ENCODE measurements at places on chromosomes 13 and 19.

DNA sequence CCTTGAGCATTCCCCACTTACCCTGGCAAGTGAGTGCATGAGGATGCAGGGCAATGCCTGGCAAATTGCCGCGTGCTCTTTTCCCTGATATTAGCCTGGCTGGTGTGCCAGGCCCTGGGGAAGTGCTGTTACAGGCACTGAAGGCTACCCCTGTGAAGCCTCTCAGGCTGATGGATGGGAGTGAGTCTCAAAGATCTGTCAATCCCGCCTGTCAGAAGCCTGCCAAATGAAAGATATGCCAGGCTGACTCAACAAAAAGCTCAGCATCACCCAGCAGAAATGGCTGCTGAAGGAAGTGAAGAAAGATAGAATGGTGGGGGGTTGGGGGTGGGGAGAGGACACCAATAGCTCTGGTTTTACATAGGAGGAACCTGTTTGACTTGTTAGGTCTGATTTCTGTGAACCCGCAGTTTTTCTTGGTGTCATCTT, 112.1 kb downstream of the LACC1 start:
- no peak for DNase-seq

DNA sequence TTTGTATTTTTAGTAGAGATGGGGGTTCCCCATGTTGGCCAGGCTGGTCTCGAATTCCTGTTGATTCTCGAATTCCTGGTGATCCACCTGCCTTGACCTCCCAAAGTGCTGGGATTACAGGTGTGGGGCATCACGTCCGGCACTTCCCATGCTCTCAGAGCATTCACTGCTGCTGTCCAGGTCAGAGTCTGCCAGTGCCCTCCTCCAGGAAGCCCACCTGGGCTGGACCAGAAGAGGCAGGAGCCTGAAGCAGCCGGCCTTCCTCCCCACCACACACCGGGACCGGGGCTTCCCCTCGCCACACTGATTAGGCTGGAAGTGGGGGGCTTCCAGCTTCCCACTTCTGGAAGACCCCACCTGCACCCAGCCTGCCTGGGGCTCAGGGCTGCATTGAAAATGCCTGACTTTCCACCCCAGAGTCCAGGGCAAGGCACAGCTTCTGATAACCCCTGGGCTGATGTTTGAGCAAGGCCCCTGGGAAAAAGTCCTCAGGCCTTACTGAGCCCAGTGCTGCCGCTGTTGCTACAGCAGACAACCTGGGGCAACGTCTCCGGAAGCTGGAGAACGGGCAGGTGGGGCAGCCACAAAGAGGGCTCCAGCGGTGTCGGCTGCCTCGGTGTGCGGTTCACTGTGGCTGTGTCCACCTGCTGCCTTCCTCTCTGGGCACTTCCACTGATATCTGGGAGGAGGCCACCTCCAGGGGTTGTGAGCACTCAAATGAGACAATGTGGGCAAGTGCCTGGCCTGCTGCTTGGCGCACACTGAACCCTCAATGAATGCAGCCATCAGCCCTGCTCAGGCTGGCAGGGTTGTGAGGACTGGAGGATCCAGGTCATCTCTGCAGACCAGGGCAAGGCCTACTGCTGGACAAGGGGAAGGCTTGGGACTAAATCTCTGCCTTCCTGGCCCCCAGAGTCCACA, 22.6 kb downstream of the CEBPA start:
- no peak for DNase-seq

- DNase-seq: no peak
Measured at GRCh38 chr13:50422181-50423148, 407.2 kb downstream of the KCNRG start.

DNA sequence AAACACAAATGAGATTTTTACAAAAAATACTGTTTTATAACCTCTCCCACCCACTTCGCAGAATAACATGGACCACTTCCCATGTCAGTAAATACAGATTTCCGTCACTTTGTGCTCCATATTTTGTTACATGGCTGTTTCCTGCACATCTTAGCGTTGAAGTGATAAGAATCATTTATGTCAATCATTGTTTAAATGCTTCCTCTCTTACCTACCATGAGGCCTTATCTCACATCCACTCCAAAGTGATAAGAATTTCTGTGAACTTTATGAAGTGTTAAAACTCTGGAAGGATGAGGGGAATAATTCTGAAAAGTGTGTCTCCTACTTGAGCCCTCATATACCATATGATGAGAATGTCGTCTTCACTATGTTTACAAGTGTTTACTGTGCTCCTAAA, 36.6 kb upstream of the IL17D start:
- no peak for DNase-seq

- DNase-seq: no peak
Measured at GRCh38 chr13:20550799-20551198, 16.2 kb upstream of the IFT88 start.

DNA sequence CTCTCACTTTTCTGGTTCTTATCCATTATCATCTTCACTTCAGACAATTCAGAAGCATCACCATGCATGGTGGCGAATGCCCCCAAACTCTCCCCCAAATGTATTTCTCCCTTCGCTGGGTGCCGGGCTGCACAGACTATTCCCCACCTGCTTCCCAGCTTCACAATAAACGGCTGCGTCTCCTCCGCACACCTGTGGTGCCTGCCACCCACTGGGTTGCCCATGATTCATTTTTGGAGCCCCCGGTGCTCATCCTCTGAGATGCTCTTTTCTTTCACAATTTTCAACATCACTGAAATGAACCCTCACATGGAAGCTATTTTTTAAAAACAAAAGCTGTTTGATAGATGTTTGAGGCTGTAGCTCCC, 2.8 kb upstream of the F10 start:
- no peak for DNase-seq

- DNase-seq: no peak
Measured at GRCh38 chr19:38394488-38394887, 6.0 kb downstream of the SPRED3 start.

GRCh38 chr19:13689085-13689484, 75.2 kb upstream of the MRI1 start:
- DNase-seq: no peak

GRCh38 chr19:41849067-41849466, 4.2 kb downstream of the DMRTC2 start:
- DNase-seq: no peak

- DNase-seq: no peak
Measured at GRCh38 chr19:58536852-58537798, 6.7 kb upstream of the TRIM28 start.

DNA sequence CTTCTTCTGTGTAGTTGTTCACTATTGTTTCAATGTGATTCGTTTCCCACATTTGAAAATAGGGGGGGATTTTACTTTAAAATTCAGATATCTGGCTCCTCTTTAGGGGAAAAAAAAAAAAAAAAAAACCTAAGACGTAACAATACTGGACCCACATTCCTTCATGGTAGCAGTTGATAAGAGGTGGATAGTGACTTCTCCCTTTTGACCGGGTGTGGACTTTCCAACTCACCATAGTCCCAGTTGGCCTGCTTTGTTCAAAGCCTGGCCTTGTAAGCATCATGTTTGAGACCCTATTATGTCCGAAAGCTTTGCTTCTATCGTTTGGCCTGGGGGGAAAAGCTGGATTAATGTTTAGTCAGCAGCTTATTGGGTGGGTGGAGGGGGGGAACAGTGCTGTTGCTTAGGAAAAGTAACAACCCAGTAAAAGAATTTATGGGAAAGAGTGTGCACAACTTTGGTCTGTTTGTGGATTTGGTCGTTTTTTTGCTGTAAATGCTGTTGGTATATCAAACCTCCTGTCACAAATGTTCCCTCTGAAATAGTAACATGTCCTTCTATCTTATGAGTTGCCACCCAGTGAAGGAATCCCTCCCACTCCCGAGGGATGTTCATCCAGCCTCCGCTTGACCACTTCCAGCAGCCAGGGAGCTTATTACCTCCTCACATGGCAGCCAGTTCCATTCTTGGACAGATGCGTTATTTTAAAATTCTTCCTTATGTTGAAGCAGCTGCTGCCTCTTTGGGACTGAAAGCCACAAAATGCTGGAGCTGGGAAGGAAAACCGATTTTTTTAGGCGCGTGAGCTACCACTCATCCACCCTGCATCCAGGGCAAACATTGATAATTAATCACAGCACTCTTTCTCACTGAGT, 10.4 kb downstream of the SAMD4B start:
- DNase-seq: no peak

Data from NCI-H1436 treated with DMSO at 0.1 percent for 48 hours (cell line).